ENCODE measurements at places on chromosomes 4 and X.

GRCh38 chrX:77293331-77293995, 153.7 kb upstream of the FGF16 start:
- no peak for DNase-seq

GRCh38 chr4:1192091-1192492, 19.7 kb upstream of the SPON2 start:
- DNase-seq = no peak

- DNase-seq = no peak
These were observed 353.6 kb upstream of the RPS6KA3 start for GRCh38 chrX:20620306-20620705.

DNA sequence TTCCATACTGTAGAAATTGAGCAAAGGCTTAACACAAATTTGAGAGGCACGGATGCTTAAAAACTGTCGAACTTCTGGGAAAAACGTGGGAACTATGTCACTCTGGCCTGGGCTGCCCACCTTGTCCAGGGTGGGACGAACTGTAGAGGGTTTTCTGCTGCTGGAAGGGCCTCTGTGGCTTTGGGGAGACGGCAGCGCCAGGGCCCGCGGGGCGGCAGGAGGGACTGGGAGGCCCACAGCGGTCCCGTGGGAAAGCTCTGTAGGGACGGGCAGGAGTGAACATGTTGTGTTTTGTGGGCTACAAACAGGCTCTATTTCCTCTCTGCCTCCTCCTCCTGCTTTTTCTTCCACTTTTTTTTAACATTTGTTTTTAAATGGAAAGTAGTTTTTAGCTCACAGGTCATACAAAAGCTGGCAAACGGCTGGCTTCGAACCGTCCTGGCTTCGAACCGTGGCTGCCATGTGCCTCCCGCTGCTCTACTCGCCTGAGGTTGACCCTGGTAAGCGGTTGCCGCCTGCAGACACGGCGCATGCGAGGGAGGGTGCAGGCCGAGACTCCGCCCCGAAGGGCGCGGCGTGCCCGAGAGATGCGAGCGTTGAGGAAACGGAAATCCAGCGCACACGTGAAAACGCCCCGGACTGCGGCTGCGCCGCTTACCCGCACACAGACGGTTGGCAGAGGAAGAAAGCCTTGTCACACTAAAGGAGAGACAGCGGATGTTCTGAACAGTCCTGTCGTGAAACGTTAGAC, 382.3 kb upstream of the ZFP42 start:
- no peak for DNase-seq
